ENCODE measurements at places on chromosomes 1 and 21.

DNA sequence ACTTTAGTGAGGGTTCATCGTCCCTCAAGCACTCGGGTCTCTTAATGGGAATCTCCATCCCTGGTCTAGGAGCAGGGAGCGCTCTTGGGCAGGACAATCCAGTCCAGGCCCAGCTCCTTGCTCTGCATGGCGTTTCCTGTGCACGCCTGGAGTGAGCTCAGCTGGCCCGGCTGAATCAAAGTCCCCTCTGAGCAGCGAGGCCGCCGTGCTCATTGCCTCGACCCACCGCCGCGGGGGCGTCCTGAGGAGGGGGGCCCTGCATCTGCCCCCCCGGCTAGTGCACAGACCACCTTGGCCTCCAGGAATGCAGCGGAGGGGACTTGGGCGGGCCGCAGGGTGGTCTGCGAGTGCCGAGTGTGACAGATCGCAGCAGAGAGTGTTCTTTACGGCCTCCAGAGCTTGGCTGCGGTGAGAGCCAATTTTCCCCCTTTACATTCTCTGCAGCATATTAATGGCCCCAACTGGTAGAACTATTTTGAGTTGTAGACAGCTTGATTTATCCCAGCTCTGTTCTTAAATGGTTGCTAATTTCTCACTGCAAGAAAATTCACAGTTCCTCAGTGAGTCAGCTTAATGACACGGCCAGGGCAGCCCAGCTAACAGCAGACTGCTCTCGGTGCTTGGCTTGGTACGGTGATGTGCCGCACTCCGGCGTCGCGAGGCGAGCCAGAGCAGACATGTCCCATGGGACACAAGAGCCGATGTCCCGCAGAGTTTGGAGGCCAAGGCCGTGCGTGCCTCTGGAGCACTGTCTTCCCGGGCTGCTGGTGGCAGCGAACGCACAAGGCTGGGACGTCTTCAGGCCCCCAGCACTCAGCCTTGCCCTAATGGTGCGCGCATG is 39.8 kb downstream of the SNAP47 start:
- no peak for DNase-seq

GRCh38 chr1:115283681-115284146 is 54.3 kb downstream of the NGF start:
- no peak for DNase-seq

DNA sequence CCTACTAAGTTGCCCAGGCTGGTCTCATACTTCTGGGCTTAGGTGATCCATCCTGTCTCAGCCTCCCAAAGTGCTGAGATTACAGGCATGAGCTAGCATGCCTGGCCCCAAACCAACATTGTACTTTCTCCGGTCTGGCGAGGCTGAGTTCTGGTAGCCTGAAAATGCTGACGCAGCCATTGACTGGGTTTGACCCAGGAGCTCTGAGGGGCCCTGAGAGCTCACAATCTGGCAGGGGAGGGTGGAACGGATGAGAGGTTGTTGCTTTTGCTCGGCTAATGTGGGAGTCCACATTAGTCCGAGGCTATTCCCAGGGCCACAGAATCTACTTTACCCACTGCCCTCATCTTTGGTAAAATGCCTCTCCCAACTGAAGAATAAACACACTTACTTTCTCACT is 35.1 kb upstream of the PARP1 start:
- DNase-seq = no peak

DNA sequence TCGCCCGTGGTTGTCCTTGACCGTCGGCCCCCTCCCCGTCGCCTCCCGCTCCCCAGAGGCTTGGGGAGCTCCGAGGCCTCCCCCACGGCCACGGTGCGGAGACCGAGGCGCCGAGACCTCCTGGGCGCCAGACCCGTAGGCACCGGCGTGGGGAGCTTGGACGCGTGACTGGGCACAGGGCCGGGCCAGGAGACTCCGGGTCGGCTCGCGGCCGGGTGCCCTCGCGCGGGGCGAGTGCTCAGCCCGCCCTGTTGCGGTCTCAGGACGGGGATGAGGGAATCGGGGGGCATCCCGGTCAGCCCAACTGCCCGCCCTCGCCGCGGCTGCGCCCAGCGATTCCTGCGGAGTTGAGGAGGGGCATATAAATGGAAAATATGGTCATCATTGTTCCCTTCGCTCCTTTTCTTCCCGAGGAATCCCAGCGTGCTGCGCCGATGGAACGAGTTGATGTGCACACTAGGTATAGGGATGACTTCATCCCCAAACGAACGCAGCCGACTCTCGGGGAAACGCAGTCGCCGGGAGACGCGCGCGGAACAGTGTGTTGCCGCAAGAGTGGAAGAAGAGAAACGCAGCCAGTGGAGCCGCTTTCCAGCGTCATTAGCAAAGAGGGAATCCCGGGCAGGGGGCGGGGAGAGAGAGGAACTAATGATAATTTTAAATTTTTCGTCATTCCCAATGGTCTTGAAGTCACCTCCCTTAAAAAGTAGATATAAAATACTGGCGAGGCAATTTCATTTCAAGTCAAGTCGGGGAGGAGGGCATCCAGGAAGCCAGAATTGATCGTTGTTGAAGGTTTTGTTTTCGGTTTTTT is 747 bp upstream of the ENAH start:
- DNase-seq = no peak

DNA sequence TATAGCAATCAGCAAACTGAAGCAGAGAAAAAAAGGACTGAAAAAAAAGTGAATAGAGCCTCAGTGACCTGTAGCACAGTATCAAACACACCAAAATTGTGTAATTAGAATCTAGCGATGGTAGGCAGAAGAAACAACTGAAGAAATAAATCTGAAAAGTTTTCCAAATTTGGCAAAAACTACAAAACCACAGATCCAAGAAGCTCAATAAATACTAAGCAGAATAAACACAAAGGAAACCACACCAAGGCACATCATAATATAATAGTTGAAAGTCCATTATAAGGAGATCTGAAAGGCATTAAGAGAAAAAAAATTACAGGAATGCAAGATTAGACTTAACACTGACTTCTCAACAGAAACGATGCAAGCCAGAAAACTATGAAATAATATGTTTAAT is 7.1 kb upstream of the IL12RB2 start:
- DNase-seq = no peak

DNA sequence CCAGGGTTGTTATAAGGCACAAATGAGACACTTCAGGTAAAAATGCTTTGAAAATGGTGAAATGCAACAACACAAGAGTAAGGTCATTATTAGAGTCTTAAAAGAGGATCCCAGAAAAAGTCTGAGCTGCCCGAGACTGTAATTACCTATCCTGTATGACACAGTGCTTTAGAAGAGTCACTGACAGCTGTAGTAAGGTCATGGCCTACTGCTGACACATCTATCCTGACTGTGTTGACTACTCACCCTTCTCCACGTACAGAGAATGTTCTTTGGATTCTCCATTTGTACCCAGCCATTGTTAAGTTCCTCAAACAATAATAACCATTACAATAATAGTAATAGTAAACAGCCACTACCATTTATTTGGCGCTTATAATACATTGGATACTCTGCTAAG is 104.4 kb downstream of the CACHD1 start:
- no peak for DNase-seq

DNA sequence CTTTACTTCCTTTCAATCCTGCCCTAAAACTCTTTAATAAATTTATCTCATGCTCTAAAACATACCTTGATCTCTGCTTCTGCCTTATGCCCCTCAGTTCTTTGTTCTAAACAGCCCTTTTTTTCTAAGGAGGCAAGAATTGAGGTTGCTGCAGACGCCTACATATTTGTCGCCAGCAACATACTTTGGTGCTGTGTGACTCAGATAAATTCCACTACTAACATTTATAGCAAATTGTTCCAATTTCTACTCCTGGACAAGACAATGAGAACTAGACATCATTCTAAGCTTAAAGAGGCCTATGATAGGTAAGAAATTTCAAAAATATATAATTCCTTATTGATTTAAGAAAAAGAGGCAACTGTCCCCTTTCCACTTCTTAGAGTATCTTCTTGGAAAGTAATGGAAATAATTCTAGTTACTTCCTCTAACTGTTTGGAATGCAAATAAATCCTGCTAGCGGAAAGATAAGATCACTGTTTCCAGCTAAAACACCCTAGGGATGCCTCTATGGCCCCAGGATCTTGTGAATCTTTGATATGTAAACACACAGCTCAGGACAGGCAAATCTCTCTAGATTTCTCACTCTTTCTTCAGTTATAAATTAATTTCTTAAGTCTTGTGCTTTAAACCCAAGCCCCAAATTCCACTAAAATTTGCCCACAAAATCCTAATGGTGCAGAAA is 869.1 kb downstream of the KCNT2 start:
- no peak for DNase-seq

DNA sequence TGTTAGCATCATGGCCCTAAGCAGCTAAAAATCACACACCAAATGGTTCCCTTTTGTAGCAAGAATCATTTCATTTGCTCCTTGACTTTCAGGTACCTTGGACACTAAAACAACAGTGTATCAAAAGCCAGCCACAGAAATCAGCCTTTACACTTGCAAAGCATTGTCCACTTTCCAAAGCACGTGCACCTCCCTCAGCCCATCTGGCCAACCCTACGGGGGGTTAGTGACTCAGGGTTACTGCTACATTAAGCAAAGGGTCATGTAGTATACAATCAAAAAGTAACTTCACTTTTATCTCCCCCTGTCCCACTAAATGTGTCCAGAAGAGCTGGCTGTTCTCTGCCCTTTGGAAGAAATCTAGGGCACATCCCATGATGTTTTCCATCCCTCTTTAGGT is 149.7 kb downstream of the HIVEP3 start:
- DNase-seq = no peak

DNA sequence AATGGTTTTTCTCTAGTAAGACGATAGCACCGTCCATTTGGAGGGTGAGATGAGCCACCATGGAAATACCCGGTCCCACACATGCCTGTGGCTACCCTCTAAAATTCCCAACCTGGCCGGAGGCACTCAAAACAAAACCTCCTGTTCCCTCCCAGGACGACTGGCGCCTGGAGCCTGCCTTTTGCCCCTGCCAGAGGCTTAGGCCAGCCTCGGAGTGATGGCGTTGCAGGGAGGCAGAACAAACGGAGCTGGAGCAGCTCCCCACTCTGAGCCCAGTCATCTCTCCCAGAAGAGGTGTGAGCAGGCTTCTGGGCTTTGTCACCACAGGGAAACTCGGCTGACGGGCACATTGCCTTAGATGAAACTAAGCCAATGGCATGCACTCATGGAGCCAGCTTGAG is 213.7 kb upstream of the HOOK1 start:
- no peak for DNase-seq

DNA sequence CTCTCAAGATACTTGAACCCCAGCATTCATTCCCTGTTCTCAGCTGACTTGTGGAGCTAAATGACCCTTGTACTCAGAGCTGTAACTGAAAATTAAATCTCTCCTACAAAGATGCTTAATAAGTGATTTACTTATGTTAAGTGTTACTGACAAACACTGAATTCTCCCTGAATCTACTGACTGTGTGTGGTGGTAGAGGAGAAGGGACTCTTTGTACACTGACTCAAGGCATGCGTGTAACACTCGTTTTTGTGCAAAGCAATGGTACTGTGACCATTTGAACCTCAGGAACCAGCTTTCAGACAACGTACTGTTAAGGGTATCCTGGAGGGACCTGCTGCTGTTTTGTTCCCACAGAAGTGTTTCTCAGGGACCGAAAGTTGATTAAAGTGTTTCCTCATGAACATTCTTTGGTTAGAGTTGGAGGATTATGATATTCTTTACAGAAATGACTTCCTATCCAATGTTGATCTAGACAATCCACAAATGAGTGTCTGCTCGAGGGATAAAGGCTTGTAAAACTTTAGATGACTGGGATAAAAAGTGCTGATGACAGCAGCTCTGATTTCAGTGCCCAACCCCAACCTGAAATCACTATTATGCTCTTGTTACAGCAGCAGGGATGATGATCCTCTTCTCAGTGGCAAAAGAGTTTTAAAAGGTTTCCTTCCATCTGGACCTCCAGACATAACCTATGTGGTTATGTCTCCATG is 12.8 kb downstream of the RGL1 start:
- no peak for DNase-seq

- DNase-seq = no peak
Observed at GRCh38 chr21:29034678-29035077, 10.2 kb downstream of the USP16 start.

DNA sequence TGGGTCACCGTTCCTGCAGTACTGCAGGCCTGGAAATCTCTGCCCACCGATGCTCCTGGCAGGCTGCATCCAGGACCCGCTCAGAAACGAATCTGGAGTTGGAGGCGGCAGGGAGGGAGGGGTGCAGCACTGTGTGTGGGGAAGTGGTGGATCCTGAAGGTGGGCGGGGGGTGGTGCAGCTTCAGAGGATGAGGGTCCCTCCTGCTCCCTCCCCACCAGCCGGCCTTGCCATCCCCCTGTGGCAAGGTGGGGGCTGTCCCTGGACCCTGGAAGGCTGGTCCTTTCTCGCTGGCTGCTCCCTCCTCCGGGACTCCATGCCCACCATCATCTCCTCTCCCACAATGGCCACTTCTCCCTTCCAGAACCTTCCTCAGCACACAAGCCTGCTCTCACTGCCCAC is 60.4 kb downstream of the B3GALT5 start:
- no peak for DNase-seq

DNA sequence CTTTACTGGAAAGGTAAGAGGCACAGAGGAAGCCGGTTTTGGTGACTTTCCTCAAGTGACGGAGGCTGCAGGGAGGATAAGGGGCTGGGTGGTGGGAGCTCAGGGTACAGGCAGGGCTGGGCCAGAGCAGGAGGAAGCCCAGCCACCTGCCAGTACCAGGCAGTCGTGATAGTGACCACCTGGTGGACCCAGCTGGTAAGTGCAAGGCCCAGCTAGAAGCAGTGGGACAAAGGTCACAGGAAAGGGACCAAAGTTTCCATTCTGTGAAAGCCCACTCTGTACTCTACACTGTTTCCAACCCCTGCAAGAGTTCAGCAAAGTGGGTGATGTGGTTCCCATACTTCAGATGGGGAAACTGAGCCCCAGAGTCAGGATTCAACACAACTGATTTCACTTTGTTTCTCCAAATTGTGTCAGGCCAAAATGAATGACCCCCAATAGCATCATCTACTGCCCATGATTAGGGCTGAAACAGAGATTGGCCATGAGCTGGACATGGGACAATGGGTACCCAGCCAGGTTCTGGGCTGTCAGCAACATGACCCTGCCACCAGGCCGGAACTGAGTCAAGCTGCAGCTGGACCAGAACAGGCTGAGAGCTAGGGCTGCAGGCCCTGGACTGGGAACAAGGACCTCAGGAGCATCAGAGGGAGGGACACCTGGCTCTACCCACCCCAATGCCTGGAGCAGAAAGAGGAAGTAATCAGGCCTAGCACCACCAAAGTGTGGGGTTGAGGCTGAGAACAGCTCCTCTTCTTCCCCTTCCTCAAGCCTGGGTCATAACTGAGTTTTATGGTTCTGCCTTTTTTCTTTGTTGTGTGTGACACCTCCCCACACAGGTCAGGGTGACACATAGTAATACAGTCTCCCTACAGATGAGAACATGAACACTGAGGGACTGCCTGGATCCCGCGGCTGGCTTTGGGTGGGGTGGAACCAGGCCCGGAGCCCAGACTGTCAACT is 50.2 kb downstream of the KCNN3 start:
- DNase-seq = no peak

- DNase-seq = no peak
Observed at GRCh38 chr21:35504951-35505466, 455.9 kb upstream of the RUNX1 start.

- DNase-seq = no peak
Observed at GRCh38 chr1:154923695-154924094, 12.8 kb downstream of the PMVK start.
